ENCODE measurements at places on chromosomes 5 and 9. TPM values are rescaled to one million over a fixed set of nuclear protein-coding genes. Genes with fewer than 3 reads are reported as not detected.

Gene CHSY3
- 2.0 TPM for total RNA-seq

DNA sequence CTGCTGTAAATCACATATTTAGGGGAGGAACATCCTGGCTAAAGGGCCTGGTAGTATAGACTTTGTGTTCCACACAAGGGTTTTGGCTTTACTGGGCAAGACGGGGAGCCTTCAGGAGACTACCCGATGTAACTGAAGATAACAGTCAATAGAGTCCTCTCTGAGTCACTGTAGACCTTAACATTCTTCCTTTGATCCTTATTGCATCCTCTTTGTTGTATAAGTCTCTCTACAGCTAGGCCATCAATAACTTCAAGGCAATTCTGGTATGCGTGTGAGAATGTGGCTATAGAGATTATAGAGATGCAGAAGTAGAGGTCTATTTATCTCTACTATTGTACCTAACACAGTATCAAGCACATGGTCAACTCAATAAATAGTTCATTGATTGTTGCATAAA is 67.3 kb upstream of the STK32A start:
- no peak for DNase-seq
- no peak overlapping the region for H3K27ac ChIP-seq
- H3K4me3 ChIP-seq, result no peak overlapping the region
- no peaks in the 10 kb centered on the region for H3K27me3 ChIP-seq
- H3K4me1 ChIP-seq, result no peaks in the 10 kb centered on the region

GRCh38 chr9:93635186-93636107 is 59.1 kb downstream of the PHF2 start:
- no peak overlapping the region for H3K27ac ChIP-seq
- DNase-seq, result no peak
- peaks cover 94% of the 10 kb centered on the region for H3K36me3 ChIP-seq

Gene F2R
- total RNA-seq, result 12.8 TPM

Gene BTNL8
- total RNA-seq, result 10.9 TPM

DNA sequence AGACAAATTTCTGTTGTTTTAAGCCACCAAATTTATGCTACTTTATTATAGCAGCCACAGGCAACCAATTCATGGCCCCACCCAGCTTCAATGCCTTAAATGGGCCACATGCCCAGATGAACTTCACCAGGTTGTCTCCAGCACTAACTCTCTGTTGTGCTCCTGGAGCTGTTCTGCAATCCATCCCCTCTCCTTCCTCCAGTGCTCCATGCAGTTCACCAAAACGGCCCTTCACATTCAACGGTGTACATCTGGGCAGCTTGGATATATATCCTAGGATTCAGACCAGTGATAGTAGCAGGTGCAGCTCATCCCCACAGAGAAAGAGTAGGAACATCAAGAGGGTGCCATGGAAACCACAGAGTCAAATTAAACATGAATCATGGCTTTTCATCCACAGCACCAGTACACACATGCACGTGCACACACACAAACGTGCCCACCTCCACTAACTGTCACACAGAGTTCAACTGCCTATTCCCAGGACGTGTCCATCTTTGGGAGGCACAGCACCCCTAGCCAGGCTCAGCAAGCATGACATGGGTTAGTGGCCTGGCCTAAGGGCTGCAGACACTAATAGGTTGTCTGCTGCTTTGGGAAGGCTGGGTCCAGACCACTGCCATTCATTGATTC is 134.5 kb downstream of the MED10 start:
- H3K36me3 ChIP-seq, result no peaks in the 10 kb centered on the region
- no peaks in the 10 kb centered on the region for H3K4me1 ChIP-seq
- DNase-seq, result no peak

Gene GLDC
- total RNA-seq, result not detected

GRCh38 chr9:995192-995591 is 18.7 kb downstream of the DMRT3 start:
- H3K27me3 ChIP-seq, result no peaks in the 10 kb centered on the region
- DNase-seq, result no peak
- H3K36me3 ChIP-seq, result no peaks in the 10 kb centered on the region
- no peak overlapping the region for H3K27ac ChIP-seq
- H3K4me3 ChIP-seq, result no peak overlapping the region

Gene GZMA
- total RNA-seq, result 1.8 TPM

DNA sequence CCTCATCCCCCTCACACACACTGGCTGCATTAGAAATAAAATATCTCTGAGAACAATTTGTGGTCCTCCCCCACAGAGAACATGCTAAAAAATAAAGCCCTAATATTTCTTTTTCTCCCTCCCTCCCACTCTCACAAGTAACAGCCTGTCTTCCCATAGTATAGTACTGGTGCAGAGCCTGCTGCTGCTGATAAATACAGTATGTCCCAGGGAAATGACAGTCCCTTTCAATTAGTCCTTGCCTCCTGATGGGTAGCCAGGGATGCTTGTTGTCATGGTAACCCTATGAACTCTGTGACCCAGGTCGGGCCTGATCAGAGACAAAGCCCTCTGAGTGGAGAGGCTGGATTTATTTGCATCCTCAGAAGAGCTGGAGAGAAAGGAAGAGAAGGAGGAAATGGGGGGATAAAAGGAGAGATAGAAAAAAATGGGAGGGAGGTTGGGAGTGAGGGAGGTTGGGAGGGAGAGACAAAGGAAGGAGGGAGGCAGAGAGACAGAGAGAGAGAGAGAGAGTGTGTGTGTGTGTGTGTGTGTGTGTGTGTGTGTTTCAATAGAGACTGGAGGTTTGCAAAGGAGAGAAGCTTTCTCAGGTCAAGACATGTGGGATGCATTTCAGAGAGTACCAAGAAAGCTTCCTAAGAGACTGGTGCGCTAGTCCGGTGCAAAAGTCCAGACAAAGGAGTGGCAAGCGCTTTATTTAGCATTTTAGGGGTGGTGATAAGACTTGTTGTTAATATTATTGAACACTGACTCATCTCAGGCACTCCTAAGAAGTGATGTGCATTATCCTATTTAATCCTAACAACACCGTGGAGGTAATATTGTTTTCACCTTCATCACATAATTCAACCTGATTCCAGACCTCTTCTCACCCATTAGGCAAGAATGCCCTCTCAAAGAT is 260.8 kb downstream of the FAM114A2 start:
- H3K4me1 ChIP-seq, result no peaks in the 10 kb centered on the region
- no peak overlapping the region for H3K27ac ChIP-seq
- no peak overlapping the region for H3K4me3 ChIP-seq
- H3K27me3 ChIP-seq, result no peaks in the 10 kb centered on the region

Gene PRLR
- total RNA-seq, result 11.7 TPM

Gene SLC6A19
- total RNA-seq, result 0.43 TPM

Gene DMRT3
- total RNA-seq, result not detected

DNA sequence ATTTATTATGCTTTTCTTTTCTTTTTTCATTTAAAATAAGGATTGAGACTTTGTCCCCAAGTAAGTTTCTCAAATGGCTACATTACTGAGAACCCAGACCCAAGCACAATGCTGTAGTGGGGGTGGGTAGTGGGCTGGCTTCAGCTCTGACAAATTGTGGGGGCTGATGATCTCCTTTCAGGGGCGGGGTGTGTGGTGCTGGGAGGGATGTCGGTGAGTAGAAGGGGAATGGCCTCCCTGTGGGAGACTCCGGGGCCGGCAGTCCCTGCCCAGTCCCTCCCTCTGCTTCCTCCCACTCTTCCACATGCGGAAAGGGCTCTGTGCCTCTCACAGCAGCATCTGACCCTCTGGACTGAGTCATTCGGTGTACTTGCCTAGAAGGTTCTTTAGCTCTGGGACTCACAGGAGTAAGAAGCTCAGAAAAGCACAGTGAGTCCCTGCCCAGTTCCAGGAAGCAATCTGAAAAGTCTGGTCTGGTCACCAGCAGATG is 14.3 kb downstream of the CD180 start:
- no peaks in the 10 kb centered on the region for H3K27me3 ChIP-seq
- H3K27ac ChIP-seq, result peak overlapping the region; percentile 47
- no peaks in the 10 kb centered on the region for H3K36me3 ChIP-seq
- peaks cover 12% of the 10 kb centered on the region for H3K4me1 ChIP-seq
- H3K4me3 ChIP-seq, result no peak overlapping the region
- no peak for DNase-seq

GRCh38 chr9:127213859-127214258 is 50.7 kb upstream of the GARNL3 start:
- H3K4me1 ChIP-seq, result no peaks in the 10 kb centered on the region
- no peaks in the 10 kb centered on the region for H3K27me3 ChIP-seq
- DNase-seq, result no peak
- H3K27ac ChIP-seq, result no peak overlapping the region
- H3K36me3 ChIP-seq, result peaks cover 3% of the 10 kb centered on the region

DNA sequence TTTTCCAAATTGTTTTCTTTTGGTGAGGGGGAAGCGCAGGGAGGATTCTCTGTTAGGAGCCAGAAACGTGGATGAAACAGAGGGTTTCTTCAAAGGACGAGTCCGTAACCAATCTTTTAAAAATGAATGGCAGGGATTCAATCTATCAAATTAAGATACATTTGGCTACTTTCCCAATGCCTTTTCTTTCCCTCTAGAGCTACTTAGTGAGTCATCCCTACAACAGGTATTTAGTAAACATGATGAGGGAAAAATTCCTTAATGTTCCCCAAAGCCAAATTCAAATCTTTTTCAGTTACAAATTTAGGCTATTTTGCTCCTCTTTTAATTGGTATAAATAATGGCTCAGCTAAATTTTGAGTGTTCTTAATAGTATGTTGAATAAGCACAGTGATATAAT is 366.4 kb upstream of the RIOK2 start:
- H3K4me1 ChIP-seq, result no peaks in the 10 kb centered on the region
- no peaks in the 10 kb centered on the region for H3K27me3 ChIP-seq
- H3K4me3 ChIP-seq, result no peak overlapping the region
- H3K27ac ChIP-seq, result no peak overlapping the region

DNA sequence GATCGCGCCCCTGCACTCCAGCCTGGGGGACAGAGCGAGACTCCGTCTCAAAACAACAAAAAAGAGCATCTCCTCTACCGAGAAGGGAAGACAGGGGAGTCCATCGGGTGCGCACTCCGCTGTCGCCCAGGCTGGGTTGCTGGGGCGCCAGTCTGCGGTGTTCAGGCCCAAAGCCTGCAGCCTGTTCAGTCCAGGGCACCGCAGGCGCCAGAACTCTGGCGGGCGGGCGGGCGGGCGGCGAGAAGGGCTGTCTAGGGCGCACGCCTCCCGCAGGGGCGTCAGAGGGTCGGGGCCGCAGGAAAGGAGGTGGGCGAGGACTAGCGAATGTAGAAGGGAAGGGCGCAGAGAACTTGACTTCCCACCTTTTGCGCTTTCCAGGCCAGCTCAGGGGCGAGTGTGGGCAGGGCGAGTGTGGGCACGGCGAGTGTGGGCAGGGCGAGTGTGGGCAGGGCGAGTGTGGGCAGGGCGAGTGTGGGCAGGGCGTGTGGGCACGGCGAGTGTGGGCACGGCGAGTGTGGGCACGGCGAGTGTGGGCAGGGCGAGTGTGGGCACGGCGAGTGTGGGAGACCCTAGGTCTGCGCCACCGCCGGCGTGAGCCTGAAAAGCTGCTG is 10.5 kb downstream of the PROP1 start:
- H3K4me3 ChIP-seq, result no peak overlapping the region
- no peaks in the 10 kb centered on the region for H3K4me1 ChIP-seq
- DNase-seq, result no peak
- no peak overlapping the region for H3K27ac ChIP-seq
- no peaks in the 10 kb centered on the region for H3K36me3 ChIP-seq

- H3K4me3 ChIP-seq, result no peak within 1 kb of the TSS
- no peaks in the 10 kb centered on the region for H3K4me1 ChIP-seq
- H3K27me3 ChIP-seq, result peaks cover 65% of the 10 kb centered on the region
- no peak within 1 kb of the TSS for H3K27ac ChIP-seq
- H3K36me3 ChIP-seq, result no peaks in the 10 kb centered on the region
Observed at GRCh38 chr5:54985301-54986268, at the start of gene ESM1. Gene ESM1, minus strand, starts transcription at chr5:54985593. Its CDS starts 76 bp downstream, at chr5:54985517.

GRCh38 chr9:73402081-73403028 is 250.7 kb downstream of the ANXA1 start:
- no peak overlapping the region for H3K27ac ChIP-seq
- no peaks in the 10 kb centered on the region for H3K36me3 ChIP-seq
- DNase-seq, result no peak
- H3K4me1 ChIP-seq, result no peaks in the 10 kb centered on the region
- H3K27me3 ChIP-seq, result no peaks in the 10 kb centered on the region
- H3K4me3 ChIP-seq, result no peak overlapping the region

DNA sequence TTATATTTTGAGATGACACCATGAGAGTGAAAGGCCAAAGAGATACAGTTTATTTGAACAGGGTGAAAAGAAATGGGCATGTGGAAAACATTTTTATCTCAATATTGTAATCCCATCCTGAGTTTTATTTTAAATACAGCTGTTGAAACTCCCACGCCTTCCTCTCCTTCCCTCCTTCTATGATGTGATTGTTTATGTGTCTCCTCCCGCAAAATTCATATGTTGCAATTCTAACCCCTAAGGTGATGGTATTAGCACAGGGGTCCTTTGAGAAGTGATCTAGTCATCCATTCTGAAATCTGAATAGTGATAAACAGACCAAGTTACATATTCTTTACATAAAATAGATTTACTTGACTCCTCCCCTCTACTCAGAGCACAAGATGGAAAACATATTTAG is 1275.4 kb upstream of the C9orf72 start:
- DNase-seq, result no peak
- no peaks in the 10 kb centered on the region for H3K4me1 ChIP-seq

- no peaks in the 10 kb centered on the region for H3K27me3 ChIP-seq
- peaks cover 27% of the 10 kb centered on the region for H3K4me1 ChIP-seq
- peak overlapping the region; percentile 87 for H3K27ac ChIP-seq
- H3K36me3 ChIP-seq, result peaks cover 5% of the 10 kb centered on the region
- H3K4me3 ChIP-seq, result no peak overlapping the region
Observed at GRCh38 chr5:149489605-149490037, 61.6 kb downstream of the CSNK1A1 start.

DNA sequence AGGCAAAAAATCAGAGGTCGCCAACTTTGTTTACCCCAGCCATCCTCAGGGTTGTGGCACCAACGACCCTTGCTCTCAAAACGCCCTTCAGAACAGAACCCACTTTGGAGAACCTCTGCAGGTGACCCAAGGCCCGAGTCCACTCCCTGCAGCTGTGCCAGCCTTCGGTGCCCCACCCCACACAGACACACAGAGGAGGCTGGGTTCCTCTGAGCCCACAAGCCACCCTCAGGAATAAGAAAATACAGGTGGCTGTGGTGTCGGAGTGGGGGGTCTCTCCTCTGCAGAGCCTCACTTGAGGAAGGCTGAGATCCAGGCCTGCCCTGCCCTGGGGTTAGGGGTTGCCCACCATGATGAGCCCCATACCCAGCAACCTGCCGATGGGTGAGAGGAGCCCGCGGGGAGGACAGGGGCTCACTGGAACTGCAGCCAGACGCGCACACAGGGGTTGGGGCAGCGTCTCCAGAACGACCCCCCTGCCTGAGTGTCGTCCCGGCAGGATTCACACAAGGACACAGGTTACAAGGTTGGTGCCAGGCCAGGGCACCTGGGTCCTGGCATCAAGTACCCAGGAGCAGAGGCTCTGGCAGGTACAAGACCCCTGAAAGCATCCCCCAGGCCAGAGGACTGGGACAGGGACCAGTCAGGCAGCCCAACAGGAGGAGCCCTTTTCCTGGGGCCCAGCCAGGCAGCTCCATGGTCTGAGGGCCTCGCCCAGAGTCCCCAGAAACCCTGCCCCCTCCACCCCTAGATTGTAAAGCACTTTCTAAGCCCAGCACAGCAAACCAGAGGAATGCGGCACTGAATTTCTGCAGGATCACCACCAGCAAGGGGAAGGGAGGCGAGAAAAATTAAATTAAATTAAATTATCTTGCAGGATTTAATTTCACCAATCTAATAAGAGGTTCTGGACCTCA is 40.0 kb downstream of the NACC2 start:
- no peak overlapping the region for H3K27ac ChIP-seq
- no peak for DNase-seq
- H3K36me3 ChIP-seq, result peaks cover 2% of the 10 kb centered on the region
- peaks cover 100% of the 10 kb centered on the region for H3K4me1 ChIP-seq
- no peak overlapping the region for H3K4me3 ChIP-seq

GRCh38 chr9:76620996-76621395 is 143.2 kb upstream of the PCA3 start:
- H3K27ac ChIP-seq, result no peak overlapping the region
- H3K4me1 ChIP-seq, result peaks cover 80% of the 10 kb centered on the region
- DNase-seq, result no peak
- peaks cover 7% of the 10 kb centered on the region for H3K36me3 ChIP-seq

Data from stomach (tissue), 19 donors.